ENCODE measurements at places on chromosomes 1 and 21.

- DNase-seq: no peak
Measured at GRCh38 chr1:228488125-228488817, 1.1 kb downstream of the RNF187 start.

DNA sequence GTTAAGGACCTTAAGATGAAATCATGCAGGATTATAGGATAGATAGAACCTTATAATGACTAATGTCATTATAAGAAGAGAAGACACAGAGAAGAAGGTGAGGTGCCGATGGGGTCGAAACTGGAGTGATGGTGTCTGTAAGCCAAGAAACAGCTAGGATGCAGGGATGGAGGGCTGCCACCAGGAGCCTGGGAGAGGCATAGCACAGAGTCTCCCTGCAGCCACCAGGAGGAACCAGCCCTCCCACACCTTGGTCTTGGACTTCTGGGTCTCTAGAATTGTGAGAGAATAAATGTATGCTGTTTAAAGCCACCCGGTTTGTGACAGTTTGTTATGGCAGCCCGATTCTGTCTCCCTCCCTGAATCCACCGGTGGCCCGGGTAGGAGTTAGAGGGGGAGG lies 337.2 kb upstream of the AJAP1 start:
- no peak for DNase-seq

DNA sequence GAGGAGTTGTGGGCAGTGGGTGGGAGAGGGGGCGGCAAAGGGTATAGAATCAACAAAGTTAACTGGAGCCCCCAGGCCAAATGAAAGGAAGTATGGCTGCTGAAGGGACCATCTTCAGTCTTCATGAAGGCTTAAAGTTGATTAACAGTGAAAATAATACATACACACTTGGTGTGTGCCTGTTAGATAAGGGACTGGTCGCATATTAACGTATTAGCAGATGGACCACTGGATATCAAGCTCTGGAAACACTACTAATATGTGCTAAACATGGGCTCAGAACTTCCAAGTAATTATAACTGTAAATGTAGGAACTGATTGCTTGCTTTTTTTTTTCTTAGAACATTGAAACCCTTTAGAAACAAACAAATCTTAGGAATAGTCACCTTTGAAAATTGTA lies 224.7 kb upstream of the KIAA0040 start:
- no peak for DNase-seq

GRCh38 chr1:19651141-19651737 lies 7.1 kb downstream of the NBL1 start:
- DNase-seq: no peak

DNA sequence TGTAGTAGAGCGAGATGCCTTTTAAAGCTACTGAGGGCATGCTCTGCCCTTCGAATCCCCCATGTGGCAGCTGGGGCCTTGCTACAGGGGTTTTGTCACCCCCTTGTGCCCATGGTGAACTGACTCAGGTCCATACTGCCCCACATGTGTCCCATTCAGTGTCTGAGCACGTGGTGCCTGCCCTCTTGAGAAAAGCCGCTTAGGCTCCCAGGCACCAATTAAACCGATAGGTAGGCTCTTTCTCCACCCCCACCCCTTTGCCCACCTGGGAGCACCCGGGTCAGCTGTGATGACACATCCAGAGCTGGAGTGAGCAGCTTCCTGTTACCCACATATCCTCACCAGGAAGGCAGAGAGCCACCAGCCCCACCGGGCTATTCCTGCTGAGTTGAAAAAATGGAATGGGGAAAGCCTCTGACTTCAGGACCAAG lies 30.5 kb downstream of the TMCC2 start:
- no peak for DNase-seq

GRCh38 chr1:209893751-209894150 lies 44.3 kb upstream of the SYT14 start:
- DNase-seq: no peak

GRCh38 chr1:9317591-9318417 lies 25.1 kb downstream of the SPSB1 start:
- no peak for DNase-seq

DNA sequence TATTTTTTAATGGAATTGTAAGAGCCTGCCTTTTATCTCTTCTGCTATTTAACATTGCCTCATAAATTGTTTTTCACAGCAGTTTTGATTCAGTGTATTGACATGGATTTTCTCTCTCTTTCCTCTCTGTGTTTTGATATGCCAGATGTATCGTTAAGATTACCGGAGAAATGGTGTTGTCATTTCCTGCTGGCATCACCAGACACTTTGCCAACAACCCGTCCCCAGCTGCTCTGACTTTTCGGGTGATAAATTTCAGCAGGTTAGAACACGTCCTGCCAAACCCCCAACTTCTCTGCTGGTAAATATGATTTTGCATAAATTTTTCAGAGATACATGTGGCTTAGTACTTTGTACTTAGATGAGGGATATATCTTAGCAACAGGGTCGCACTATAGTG lies 23.1 kb upstream of the DYNLT5 start:
- DNase-seq: no peak

DNA sequence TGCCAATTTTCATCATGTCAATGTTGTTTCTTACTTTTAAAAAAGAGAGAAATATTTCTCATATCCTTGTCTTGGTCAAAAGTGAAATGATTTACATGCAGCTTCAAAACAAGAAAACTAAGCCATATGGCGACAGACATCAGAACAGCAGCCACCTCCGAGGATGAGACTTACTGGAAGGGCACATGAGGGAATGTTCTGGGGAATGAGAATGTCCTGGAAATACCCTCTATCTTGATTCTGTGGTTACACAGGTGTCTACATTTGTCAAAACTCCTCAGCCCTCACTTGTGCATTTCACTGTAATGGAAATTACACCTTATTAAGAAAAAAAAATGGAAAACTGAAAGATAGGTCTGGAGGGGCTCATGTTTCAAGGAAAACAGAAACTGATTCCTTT lies 14.2 kb upstream of the ECE1 start:
- DNase-seq: no peak

- DNase-seq: no peak
Measured at GRCh38 chr1:190176776-190177175, 300.9 kb downstream of the BRINP3 start.

GRCh38 chr1:233613252-233614172 lies at the start of gene KCNK1:
Gene KCNK1 (plus strand): TSS chr1:233614106. CDS start chr1:233614172, 66 bp downstream.
- DNase-seq: peak; percentile 56
